ENCODE measurements at places on chromosomes 7 and 10.

- no peak for DNase-seq
Measured at GRCh38 chr7:38584443-38585210, 46.5 kb downstream of the AMPH start.

DNA sequence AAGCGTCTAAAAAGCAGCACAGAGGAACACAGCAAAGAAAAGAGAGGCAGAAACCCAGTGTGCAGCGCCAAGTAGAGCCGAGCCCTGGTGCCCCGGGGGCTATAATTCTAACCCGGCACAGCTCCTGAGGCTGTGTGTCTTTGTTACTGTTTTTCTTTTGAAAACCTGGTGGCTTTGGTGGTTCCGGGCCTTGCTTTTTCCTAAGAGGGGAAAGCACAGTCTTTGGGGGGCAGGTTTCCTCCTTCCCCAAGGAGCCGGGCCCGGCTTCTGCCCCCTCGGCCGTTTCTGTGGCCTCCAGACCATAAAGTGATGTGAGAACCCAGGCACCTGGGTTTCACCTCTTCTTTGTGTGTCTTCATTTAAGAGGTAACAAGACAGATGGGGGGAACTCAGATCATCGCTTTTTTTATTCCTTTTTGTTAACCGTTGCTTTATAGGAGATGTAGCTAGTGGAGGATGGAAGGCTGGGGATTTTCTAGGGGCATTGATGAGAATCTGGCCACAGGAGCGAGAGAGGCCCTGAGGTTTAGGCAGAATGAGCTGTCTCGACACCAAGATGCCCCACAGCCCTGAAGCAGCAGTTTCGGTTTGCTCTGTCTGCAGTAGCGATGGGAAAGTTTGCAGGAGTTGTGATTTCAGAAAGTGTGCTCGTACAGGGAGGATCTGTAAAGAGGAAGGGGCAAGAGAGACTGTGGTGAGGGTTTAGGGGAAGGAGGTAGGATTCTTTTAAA is 367.8 kb upstream of the GALNT17 start:
- no peak for DNase-seq

GRCh38 chr10:125161707-125162119 is 1.4 kb upstream of the CTBP2 start:
- no peak for DNase-seq

DNA sequence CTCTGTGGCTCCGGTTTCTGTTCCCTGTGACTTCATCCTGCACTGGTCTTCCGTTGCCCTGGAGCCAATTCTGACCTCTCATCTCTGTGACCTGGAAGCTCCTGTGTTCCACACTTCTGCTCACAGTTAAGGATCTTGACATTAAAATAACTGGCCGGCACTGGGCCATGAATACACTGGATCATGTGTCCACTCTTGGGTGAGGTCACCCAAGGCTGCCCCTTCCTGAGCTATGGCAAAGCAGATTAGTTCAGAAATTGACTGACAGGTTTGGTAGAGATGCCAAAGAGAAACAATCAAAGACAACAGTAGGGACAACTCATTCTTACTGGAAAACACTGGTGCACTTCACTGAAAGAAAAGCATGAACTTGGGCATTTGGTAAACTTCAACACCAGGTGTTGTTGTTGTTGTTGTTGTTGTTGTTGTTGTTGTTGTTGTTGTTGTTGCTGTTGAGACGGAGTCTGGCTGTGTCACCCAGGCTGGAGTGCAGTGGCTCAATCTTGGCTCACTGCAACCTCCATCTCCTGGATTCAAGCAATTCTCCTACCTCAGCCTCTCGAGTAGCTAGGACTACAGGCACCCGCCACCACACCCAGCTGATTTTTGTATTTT is 36.7 kb upstream of the GRID1 start:
- no peak for DNase-seq

DNA sequence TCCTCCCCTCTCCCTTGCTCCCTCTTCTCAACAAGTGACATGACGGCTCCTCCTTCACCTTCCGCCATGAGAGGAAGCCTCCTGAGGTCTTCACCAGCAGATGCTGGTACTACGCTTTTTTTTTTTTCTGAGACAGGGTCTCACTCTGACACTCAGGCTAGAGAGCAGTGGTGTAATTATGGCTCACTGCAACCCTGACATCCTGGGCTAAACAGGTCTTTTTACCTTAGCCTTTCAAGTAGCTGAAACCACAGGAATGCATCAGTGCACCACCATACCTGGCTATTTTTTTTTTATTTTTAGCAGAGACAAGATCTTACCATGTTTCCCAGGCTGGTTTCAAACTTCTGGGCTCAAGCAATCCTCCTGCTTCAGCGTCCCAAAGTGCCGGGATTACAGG is 43.6 kb downstream of the MDH2 start:
- no peak for DNase-seq

GRCh38 chr10:35372329-35372728 is 36.0 kb downstream of the CCNY start:
- no peak for DNase-seq

DNA sequence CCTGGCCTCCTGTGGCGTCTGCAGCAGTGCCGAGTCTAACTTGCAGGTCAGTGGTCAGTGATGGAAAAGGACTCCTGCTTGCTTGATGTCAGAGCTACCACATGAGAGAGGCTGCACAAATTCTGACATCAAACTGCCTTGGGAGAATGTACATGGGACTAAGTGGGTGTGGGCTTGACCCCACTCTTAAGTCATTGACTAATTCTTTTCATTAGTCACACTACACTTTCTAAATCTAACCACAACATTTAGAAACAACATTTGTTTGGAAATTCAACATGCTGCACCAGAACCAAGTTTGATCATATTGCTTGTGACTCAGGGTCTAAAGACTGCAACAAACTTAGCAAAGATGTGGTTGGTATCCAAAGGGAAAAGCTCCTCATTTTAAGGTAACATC is 24.4 kb upstream of the CDC14C start:
- no peak for DNase-seq

DNA sequence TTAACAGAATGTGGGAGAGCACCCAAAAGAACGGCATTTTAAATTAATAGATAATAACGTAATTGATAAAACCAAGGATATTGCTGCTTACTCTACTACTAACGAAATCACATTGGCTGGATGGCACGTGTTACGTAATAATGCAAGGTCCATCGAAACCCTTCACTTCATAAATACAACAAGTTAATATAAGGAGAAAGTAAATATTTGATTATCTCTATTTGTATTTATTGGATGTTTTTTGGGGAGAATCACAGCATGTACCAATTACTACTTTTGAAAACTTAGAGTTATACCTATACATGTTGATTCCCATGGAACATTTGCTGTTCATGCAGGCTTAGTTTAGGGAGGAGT is 1.6 kb downstream of the PRKG1 start:
- no peak for DNase-seq

DNA sequence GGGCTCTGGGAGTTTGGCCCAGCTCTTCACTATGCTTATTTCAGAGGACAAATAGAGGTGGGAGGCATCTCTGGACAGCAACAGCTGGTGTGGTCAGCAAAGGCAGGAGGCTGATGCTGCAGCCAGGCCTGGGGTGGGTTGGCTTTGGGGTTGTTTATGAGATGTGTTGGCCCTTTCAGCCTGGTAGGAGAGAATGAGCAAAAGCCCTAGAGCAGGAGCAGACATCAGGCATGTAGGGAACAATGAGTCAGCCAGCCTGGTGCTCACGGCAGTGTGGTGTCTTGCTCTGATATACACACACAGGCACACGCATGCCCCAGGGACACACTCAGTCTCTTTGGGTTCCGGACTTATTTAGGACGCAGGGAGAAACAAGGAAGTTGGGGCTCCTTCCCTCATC is 157.1 kb downstream of the PRKCQ start:
- no peak for DNase-seq

DNA sequence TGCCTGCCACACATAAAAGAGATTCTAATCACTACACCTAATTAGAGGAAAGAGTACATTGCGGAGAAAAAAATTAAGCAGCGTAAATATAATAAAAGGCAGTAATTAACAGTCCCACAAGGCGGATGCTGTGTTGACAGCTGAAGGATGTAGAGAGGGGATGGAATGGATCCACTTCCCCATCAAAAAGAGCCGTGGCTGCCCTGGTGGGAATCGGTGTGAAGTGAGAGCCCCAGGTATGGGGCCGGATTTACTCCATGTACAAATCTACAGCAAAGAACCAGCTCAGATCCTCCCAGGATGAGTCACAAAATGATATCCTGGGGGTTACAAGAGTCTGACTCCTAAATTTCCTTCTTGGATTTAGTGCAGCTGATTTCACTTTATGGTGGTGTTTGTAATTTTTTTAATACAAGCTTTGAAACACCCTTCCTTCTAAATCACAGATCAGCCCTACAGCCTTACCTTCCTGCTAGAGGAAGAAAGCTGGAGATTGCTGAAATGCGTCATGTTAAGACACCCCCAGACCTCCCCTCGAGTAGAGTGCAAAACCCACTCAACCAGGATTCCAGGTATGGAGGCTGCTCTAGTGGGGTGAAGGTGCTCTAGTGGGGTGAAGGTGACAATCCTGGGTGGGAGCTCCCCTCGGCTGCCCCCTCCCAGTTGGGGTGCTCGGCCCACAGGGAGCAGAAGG is 398.4 kb downstream of the PLXNA4 start:
- DNase-seq, result no peak

DNA sequence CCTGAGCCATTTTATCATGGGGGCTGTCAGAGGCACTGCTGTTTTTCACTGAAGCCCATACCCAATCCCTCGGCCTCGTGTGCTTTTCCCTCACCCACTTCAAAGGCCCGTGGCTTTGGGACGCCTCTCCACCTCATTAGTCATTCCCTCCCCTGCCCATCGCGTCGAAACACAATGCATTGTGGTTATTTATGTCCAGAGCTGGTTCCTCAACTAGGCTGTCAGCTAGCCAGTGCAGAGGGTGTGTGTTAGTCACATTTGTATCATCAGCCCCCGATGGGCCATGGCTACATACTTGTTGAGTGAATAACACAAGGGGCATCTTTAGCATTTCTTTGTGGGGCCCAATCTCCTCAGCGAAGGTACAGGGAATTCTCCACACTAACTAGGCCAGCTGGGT is 3.8 kb upstream of the CRCP start:
- no peak for DNase-seq

- DNase-seq, result no peak
Measured at GRCh38 chr10:126060261-126060931, 164.0 kb downstream of the FANK1 start.

- no peak for DNase-seq
Measured at GRCh38 chr7:95485391-95486123, at the start of gene ASB4. TSS of gene ASB4 (plus strand) at chr7:95485943. CDS start at chr7:95485972, 29 bp downstream.

- DNase-seq, result no peak
Measured at GRCh38 chr7:35820858-35821257, 20.0 kb downstream of the SEPTIN7 start.

GRCh38 chr7:31648288-31648687 is 38.7 kb upstream of the PPP1R17 start:
- DNase-seq, result no peak

- no peak for DNase-seq
Measured at GRCh38 chr7:152871678-152872060, 112.1 kb downstream of the ACTR3B start.

DNA sequence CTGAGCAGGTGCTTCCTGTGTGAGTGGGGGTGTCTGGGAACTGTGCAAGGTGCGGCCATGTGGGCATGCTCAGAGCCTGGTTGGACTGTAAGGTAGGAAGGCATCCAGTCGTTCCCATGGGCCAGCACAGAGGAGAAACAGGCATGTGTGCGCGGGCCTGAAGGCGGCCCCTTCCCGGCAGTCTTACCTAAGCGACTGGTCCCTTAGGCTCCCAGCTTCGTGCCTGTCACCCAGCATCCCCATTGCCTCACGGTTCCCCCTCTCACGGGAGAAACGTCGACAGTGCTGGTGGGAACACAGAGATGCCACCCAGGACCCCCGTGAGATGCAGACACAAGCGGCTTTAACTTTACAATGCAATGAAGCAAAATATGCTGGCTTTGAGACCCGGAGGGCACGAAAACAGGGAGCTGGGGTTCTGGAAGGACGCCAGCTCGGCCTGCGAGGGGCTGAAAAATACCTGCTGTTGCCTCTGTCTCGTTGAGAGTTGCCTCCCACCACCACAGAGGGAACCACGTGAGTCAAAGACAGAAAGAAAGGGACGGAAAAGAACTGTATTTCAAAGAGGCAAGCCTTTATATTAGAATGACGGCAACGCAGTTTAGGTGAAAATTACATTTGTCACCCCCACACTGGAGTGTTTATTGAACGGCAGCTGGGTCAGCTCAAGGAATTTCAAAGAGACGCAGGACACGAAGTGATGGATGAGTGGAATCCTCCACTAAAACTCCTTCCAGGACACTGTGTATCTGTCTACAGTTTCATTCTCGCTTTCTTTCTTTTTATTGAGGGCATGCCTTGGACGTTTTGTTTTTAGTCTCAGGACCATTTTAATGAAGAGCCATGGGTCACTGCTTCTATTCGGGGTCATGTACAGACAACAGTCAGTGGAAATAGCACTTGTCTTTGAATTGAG is 128.4 kb downstream of the DNAJB6 start:
- no peak for DNase-seq
